ENCODE measurements at places on chromosomes 12 and 14. TPM values are rescaled to one million over a fixed set of nuclear protein-coding genes. Genes with fewer than 3 reads are reported as not detected.

LRP1-AS gene
- total RNA-seq: not detected

PRR4 gene
- total RNA-seq: 8.7 TPM

MYH6 gene
- 0.04 TPM for total RNA-seq

DLGAP5 gene
- total RNA-seq: 32.9 TPM

Measured in progenitor cell of endocrine pancreas (in vitro differentiated cells).